ENCODE measurements at places on chromosomes 6 and 20. TPM values are rescaled to one million over a fixed set of nuclear protein-coding genes. Genes with fewer than 3 reads are reported as not detected.

PTPRT gene
- not detected for total RNA-seq

EYS gene
- not detected for total RNA-seq

DOK5 gene
- 5.1 TPM for total RNA-seq

DNA sequence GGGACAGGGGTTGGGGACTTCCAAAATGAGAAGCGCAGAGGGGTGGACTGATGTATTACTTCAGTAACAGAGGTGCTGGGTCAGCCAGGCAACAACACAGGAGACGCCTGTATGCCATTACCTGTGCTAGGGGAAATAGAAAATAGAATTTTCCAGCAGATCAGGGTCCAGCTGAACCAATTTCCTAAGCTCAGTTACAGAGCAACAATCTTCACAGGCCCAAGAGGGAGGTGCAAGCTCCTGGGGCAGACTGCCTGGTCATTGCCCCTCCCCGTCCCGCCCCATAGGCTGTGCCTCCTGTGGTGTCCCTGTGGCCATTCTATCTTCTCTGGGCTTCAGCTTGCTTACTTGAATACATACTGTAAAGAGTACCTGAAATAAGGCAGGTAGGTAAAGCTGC lies 3.7 kb downstream of the KCNK5 start:
- DNase-seq: no peak

GRCh38 chr20:35878113-35878625 lies 76.1 kb downstream of the SCAND1 start:
- no peak for DNase-seq

DNA sequence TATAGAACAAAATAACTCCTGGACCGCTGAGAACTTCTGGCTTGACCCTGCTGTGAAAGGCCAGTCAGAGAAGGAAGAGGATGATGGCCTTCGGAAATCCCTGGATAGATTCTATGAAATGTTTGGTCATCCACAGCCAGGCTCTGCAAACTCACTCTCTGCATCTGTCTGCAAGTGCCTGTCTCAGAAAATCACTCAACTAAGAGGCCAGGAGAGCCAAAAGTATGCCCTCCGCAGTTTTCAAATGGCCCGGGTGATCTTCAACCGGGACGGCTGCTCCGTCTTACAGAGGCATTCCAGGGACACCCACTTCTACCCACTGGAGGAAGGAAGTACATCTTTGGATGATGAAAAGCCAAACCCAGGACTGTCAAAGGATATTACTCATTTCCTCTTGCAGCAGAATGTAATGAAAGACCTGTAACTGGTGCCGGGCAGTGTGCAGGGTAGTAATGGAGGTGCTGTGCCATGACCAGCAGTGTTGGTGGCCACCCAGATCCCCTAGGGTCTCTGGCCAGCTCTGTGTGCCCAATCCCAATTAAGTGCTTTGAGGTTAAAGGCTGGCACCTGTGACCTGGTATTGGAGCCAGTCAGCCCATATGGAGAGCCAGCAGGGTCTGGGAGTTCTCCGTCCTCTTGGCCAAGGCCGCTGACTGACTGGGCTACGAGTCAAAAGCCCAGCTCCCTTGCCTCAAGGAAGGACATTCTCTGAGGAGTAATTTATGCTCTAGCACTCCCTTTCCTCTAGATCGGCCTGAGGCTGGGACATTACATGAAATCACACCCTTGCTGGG lies 87.1 kb downstream of the TRMT6 start:
- no peak for DNase-seq

DNA sequence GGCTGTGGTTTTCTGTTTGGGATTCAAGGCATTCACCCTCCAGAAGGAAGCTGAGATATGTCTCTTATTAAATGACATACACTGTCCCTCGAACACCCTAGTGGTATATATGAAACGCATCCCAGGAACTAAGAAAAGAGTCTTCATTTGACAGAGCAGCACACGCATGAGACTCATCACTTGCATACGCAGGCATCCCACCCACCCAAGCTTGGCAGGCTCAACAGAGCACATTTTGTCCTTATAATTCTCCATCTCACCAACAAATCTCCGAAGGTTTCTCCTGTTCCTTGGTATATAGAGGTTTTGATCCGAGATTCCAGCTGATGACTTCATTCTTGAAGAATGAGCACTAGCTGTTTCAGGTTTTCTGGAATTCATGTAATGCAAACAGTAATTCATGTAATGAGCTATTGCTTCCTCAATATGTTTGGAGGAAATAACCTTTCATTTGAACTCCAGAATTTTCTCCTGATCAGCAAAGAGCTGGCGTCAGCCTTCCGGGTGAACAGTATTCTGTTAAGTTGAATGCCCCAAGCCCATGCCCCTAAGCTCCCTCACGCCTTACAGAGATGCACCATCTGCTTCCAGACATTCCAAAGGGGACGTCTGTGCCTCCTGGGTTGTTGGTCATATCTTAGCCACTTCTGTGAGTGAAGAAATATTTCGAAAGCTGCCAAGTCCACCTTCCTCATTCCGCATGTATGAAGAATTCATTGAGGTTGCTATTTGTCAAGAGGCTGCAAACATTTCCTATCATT lies 66.0 kb upstream of the CDH4 start:
- DNase-seq: no peak

DNA sequence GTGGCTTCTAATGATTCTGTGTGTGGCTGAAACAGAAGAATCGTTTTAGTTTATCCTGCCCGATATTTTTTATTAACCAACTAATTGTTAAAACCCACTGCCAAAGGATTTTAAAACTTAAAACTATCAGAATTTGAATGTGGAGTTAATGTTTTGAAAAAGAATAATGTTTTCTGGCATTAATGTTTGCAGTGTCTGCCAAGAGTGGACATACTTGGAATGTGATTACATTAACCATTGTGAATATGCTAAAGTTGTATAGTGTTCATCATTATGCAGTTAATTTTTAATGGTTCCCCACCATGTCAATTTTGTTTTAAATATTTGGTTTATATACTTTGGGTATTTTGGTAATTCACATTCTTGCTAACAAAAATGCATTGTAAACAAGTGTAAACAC lies 24.4 kb downstream of the DCBLD1 start:
- no peak for DNase-seq

DNA sequence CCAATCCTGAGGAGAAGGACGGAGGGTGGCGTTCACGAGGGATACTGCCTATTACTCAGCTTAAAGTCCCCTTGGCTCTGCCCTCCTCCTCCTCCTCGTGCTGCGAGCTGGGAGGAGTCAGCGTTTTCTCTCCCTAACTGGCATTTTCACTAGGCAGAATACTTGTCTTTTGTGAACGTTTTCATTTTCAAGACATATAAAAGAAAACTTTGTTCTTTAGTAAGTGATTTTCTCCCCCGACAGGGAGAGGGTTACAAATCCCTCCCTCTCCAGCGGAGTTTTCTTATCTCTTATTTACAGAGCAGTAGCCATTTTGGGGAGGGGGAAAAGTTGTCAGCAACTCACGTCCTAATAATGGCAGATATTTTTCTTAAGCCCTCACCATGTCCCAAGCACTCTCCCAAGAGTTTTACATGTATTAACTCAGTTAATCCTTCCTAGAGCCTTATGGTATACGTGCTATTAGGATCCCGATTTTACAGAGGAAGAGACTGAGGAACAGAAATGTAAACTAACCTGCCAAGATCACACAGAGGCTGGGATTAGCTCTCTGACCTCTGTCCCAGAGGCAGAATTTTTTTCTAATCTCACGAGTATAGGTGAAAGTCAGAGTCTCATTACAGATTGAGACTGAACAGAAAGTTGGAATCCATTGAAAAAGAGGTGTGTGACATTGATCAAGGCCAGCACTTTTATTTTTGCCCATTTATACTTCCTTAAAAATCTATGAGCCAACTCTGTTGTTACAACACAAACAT lies 30.0 kb upstream of the ZNF217 start:
- no peak for DNase-seq

GRCh38 chr20:15222502-15223330 lies 885.3 kb upstream of the FLRT3 start:
- DNase-seq: no peak

GRCh38 chr6:53128842-53129241 lies 19.8 kb downstream of the GCM1 start:
- DNase-seq: no peak

Measured in CD8-positive, alpha-beta memory T cell (primary cell).